SJSA1 (cell line): ENCODE measurements at places on chromosomes 3 and 15.
A peak's percentile ranks its signal among the peaks of the same experiment; 100 is the strongest.

DNA sequence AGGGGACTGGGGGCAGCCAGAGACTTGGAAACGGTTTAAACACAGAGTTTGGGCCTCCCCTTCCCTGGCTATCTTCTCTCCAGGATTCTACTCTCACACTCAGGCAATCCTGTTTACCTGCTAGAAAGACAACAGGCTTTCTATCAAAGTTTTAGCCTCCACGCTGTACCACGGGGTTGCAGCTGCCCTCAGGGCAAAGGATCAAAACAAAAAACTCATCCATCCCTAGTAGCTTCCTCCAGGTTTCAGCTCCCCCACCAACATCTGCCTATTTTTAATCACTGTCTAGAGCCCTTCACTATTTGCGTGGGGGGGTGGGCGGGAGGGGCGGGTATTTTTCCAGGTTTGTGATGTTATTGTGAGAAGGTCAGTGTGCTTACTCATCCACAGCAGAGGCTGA is 286.8 kb upstream of the TRIM42 start:
- DNase-seq: no peak
- H3K27me3 ChIP-seq: no peaks in the 10 kb centered on the region

DNA sequence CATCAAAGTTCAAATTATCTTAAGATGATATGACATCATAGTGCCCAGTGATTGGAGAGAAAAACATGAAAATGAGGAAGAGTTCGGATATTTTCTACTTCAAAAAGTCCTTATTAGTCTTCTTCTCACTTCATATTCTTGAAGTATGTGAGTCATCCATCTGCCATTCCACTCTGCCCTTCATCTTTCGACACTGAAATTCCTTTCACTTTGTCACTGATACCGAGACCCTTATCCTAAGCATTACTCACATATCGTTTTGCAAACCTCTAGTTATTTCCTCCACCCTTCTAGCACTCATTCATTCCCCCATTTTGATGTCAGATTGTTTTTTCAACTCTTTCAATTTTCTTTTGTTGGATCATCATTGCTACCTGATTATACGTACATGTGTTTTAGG is 4.0 kb downstream of the OR5H14 start:
- H3K36me3 ChIP-seq: no peaks in the 10 kb centered on the region
- DNase-seq: no peak
- 0 out of 2 replicates have a peak, but pooled peaks cover 3% of the 10 kb centered on the region for H3K27me3 ChIP-seq
- no peak overlapping the region for H3K27ac ChIP-seq

GRCh38 chr15:75348034-75348561 is 1.3 kb downstream of the NEIL1 start:
- peak overlapping the region; percentile 35 for H3K4me3 ChIP-seq
- no peak overlapping the region for H3K27ac ChIP-seq
- peaks cover 17% of the 10 kb centered on the region for H3K4me1 ChIP-seq
- peaks cover 8% of the 10 kb centered on the region; the same call in 1 of the 2 replicates for H3K36me3 ChIP-seq
- peaks cover 28% of the 10 kb centered on the region for H3K27me3 ChIP-seq

- no peak for DNase-seq
- no peaks in the 10 kb centered on the region for H3K27me3 ChIP-seq
- no peaks in the 10 kb centered on the region for H3K4me1 ChIP-seq
- no peak overlapping the region for H3K27ac ChIP-seq
- H3K4me3 ChIP-seq: no peak overlapping the region
- no peaks in the 10 kb centered on the region for H3K36me3 ChIP-seq
These were observed 116.3 kb upstream of the DAZL start for GRCh38 chr3:16721494-16721893.

DNA sequence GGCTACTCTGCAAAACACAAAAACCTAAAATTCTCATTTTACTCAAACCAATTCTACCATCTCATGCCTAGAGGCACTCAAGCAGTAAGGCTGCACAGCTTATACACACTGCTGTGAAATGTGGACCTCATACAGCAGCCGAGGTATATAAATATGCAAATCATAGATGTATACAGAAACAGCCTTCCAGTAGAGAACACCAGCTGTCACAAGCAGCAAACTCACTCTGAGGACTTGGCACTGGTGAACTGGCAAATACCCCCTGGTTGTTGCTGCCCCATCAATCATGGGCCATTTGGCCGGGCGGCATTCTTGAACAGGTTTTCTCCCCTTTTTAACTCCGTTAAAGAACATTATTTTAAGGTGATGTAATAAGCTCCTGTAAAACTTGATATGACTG is 378.0 kb downstream of the LSAMP start:
- H3K4me3 ChIP-seq: no peak overlapping the region
- DNase-seq: no peak
- H3K4me1 ChIP-seq: no peaks in the 10 kb centered on the region
- H3K27me3 ChIP-seq: no peaks in the 10 kb centered on the region
- H3K36me3 ChIP-seq: no peaks in the 10 kb centered on the region

DNA sequence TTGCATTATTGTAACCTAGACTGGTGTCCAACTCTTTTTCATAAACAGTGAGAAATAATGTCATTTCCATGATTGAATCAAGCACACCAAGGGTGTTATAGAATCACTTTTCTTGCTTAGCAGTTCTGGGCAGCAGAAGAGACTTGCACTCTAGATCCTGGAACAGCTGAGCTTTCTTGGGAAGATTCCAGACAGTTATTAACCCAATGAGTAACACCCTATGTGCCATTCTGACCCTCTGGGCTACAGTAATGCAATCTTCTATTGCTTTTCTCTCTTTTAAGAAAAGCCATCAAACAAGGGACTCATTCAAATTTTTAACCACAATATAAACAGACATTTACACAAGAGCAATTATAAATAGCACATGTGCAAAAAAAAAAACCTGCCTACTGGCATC is 39.3 kb upstream of the USP3 start:
- H3K4me1 ChIP-seq: peaks cover 48% of the 10 kb centered on the region
- DNase-seq: no peak
- H3K27ac ChIP-seq: no peak overlapping the region
- no peaks in the 10 kb centered on the region for H3K27me3 ChIP-seq
- H3K4me3 ChIP-seq: no peak overlapping the region

- H3K4me3 ChIP-seq: no peak overlapping the region
- H3K27ac ChIP-seq: no peak overlapping the region
- H3K36me3 ChIP-seq: no peaks in the 10 kb centered on the region
- no peak for DNase-seq
- H3K4me1 ChIP-seq: no peaks in the 10 kb centered on the region
These were observed 786.5 kb upstream of the ROBO1 start for GRCh38 chr3:80554304-80554703.

DNA sequence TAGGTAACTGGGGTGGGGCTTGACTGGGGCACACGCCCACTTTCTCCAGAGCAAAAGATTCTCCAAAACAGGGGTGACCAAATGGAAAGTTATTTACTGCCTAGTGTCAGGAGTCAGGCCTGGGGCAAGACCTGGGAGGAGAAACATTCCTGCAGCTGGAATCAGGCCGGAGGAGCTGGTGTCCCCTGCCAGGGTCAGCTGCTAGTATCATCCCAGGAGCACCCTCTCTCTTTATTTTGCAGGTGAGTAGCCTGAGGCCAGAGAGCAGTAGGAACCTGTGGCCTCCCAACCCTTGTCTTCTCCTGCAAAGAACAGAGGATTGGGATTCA is 32.9 kb downstream of the DNAJB8 start:
- peaks cover 21% of the 10 kb centered on the region for H3K27me3 ChIP-seq
- H3K4me1 ChIP-seq: no peaks in the 10 kb centered on the region
- no peak for DNase-seq
- H3K27ac ChIP-seq: no peak overlapping the region
- no peaks in the 10 kb centered on the region for H3K36me3 ChIP-seq

- DNase-seq: no peak
- H3K27ac ChIP-seq: no peak overlapping the region
- no peaks in the 10 kb centered on the region for H3K4me1 ChIP-seq
- H3K4me3 ChIP-seq: no peak overlapping the region
These were observed 271.3 kb downstream of the TJP1 start for GRCh38 chr15:29550834-29551465.

- peak; percentile 84 for DNase-seq
- no peaks in the 10 kb centered on the region for H3K27me3 ChIP-seq
- H3K27ac ChIP-seq: peak within 1 kb of the TSS; percentile 50
- peaks cover 22% of the 10 kb centered on the region for H3K4me1 ChIP-seq
- H3K4me3 ChIP-seq: peak within 1 kb of the TSS; percentile 74
- H3K36me3 ChIP-seq: peaks cover 4% of the 10 kb centered on the region
These were observed at the start of gene THSD4 for GRCh38 chr15:71114887-71115566. Gene THSD4, plus strand, starts transcription at chr15:71115471.

DNA sequence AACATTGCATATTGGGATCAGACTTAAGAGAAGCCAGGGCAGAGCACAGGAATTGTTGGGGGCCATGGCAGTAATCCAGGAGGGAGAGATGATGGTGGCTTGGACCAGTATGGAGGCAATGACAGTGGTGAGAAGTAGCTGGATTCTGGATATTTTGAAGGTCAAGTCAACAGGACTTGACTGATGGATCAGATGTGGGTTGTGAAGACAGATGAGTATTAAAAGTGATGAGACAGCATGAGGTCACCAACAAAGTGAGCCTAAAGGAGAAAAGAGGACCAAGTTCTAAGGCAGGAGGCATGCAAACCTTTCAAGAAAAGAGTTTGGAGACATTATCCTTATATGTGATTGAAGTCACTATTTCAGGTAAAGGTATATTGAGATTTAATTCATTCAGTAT is 56.6 kb upstream of the TIPARP start:
- no peak overlapping the region for H3K4me3 ChIP-seq
- no peak overlapping the region for H3K27ac ChIP-seq
- H3K27me3 ChIP-seq: no peaks in the 10 kb centered on the region
- H3K4me1 ChIP-seq: peaks cover 63% of the 10 kb centered on the region
- no peak for DNase-seq

- no peaks in the 10 kb centered on the region for H3K27me3 ChIP-seq
- no peaks in the 10 kb centered on the region for H3K36me3 ChIP-seq
- no peaks in the 10 kb centered on the region for H3K4me1 ChIP-seq
These were observed 101.0 kb upstream of the RAD18 start for GRCh38 chr3:9064251-9064650.

GRCh38 chr3:28250999-28251398 is 9.6 kb downstream of the CMC1 start:
- H3K4me1 ChIP-seq: peaks cover 4% of the 10 kb centered on the region; the same call in 1 of the 2 replicates
- no peak overlapping the region for H3K27ac ChIP-seq
- 0 out of 2 replicates have a peak, but pooled peaks cover 2% of the 10 kb centered on the region for H3K36me3 ChIP-seq
- H3K27me3 ChIP-seq: no peaks in the 10 kb centered on the region
- no peak for DNase-seq

- no peaks in the 10 kb centered on the region for H3K27me3 ChIP-seq
- H3K4me3 ChIP-seq: no peak overlapping the region
- no peak overlapping the region for H3K27ac ChIP-seq
- H3K4me1 ChIP-seq: peaks cover 35% of the 10 kb centered on the region
- DNase-seq: no peak
These were observed 68.7 kb downstream of the AAGAB start for GRCh38 chr15:67185621-67186225.

DNA sequence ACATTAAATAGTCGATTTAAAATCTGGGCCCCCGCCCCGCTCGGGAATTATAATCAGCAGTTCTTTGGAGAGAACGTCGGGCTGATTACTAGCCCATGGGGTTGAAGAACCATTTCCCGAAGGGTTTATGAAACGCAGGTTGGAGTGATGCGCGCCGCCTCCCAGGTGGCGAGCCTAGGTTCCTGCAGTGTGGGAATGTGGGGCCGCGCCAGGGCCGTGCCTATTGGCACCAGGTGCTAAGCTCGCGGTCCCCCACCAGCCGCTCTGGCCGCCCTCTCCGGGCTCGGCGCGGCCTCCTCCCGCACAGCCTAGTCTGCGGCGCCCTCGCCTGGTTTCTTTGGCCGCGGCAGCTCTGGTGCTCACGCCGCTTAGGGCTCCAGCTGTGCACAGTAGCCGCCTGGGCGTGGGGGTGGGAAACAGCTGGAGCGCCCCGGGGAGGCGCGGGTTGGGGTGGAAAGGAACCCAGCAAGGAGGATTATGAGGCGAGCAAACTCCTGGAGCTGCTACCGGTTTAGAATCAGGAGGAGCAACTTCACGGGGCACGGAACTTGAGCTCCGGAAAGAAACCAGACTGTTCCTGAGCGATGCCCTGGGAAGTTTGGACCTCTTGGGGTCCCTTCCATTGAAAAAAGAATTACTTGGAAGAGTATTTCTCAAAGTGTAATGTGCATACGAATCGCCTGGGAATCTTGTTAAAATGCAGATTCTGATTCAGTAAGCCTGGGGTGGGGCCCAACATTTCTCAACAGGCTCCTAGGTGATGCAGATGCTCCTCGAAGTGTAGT is 5.6 kb upstream of the MECOM start:
- peaks cover 56% of the 10 kb centered on the region for H3K27me3 ChIP-seq
- DNase-seq: no peak
- H3K36me3 ChIP-seq: no peaks in the 10 kb centered on the region
- H3K4me1 ChIP-seq: peaks cover 9% of the 10 kb centered on the region
- no peak overlapping the region for H3K27ac ChIP-seq
- no peak overlapping the region for H3K4me3 ChIP-seq

DNA sequence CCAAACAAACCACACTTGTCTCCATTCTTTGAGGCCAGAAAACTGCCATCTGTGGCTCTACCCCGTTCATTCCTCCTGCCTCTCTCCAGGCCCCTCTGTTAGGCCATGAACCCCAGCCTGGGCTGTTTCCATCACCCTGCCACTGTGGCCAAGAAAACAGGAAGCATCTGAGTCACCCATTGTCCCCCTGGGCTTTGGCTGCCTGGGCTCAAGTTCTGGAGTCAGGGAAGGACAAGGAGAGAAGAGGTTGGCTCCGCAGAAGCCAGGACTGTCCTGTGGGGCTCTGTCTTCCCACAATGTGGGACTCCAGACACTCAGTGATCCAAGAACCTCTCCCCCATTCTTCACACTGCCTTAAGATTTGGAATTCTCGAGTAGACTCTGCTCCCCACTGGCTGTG is 14.8 kb upstream of the LCTL start:
- peak; percentile 43 for DNase-seq
- H3K36me3 ChIP-seq: no peaks in the 10 kb centered on the region
- H3K4me1 ChIP-seq: peaks cover 22% of the 10 kb centered on the region
- no peaks in the 10 kb centered on the region for H3K27me3 ChIP-seq
- 0 out of 2 replicates have a peak overlapping the region, but pooled peaks have one; percentile 2 for H3K27ac ChIP-seq
- H3K4me3 ChIP-seq: no peak overlapping the region

GRCh38 chr3:115330430-115330829 is 183.3 kb upstream of the ZBTB20 start:
- H3K4me3 ChIP-seq: no peak overlapping the region
- H3K27ac ChIP-seq: no peak overlapping the region
- DNase-seq: no peak
- no peaks in the 10 kb centered on the region for H3K36me3 ChIP-seq
- H3K4me1 ChIP-seq: no peaks in the 10 kb centered on the region

DNA sequence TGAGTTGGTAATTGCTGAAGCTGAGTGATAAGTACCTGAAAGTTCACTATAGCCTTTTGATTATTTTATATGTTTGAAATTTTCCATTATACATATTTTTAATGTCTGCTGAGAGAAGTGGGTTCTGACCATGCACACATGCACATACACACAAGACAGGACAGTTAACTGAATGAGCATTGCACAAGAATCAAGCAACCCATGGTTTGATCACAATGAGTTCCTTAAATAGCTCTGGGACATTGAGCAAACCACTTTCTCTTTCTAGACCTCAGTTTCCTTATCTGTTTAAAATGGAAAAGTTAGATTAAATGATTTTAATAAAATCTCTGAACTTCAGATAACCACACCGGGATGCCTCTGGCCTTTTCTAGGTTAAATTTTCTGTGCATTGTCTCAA is 26.7 kb downstream of the SNTN start:
- H3K36me3 ChIP-seq: no peaks in the 10 kb centered on the region
- no peak overlapping the region for H3K27ac ChIP-seq
- H3K4me3 ChIP-seq: no peak overlapping the region
- H3K4me1 ChIP-seq: peaks cover 10% of the 10 kb centered on the region
- no peak for DNase-seq

- no peak for DNase-seq
- H3K27ac ChIP-seq: no peak overlapping the region
- peaks cover 3% of the 10 kb centered on the region; the same call in 1 of the 2 replicates for H3K27me3 ChIP-seq
- no peaks in the 10 kb centered on the region for H3K36me3 ChIP-seq
- H3K4me3 ChIP-seq: no peak overlapping the region
These were observed 33.1 kb upstream of the UBE2Q2 start for GRCh38 chr15:75809986-75810750.
